NCI-H1694 (cell line): ENCODE measurements at places on chromosomes 3 and 15.

DNA sequence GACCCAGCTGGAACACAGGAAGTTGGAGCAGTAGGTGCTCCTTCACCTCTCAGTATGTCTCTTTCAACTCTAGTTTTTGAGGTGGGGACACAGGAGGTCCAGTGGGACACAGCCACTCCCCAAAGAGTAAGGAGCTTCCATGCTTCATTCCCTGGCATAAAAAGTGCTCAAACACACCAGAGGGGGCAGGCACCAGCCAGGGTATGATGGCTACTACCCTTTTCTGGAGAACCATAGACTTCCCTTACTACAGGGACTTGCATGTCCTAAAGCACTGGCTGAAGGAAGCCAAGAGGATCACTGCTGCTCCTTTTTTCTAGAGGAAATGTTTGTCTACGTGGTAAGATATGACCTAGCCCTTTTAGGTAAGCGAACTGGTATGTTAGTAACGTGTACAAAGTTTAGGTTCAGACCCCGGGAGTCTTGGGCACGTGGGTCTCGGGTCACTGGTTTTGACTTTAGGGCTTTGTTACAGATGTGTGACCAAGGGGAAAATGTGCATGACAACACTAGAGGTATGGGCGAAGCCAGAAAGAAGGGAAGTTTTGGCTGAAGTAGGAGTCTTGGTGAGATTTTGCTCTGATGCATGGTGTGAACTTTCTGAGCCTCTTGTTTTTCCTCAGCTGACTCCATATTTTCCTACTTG is 11.9 kb downstream of the IL17RB start:
- no peak for DNase-seq

GRCh38 chr3:35394905-35395304 is 244.4 kb upstream of the ARPP21 start:
- DNase-seq: no peak

DNA sequence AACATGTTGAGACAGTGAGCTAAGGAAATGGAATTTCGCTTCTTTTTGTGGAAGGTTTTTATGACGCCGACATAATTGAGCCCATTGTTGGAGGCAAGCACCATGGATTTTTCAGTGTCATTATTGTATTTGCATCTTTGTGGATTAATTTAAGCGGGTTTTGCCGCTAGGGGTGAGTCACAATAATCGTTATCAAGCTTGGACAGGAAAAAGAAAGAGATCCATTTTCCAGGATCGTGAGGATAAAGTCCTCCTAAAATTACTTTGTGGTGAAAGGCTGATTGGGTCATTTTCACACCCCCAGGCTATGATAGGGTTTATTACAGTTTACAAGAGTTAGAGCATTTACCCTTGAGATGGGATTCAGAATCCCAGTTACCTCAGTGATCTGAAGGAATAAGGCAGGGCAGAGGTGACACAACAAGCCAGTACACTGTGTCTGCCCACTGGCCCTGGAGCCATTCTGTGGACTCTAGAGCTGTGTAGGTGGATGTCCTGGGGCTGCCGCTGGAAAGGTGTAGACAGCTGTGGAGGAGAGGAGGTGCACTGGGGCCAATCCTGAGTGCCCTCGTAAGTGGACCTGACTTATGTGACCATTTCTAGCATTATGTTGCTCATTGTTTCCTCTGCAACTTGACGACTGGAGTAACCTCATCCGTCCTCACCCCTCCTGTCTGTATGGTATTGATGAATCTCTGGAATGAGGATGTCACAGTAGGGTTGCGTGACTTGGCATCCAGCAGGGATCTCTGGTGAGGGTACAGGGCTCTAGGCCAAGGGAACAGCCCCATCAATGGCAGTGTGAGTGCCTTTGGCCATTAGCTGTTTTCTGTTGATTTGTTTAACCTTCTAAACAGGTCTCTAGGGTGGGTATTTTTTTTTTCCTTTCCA is 370.1 kb downstream of the LRTM1 start:
- no peak for DNase-seq

- no peak for DNase-seq
These were observed 460 bp upstream of the ZMAT3 start for GRCh38 chr3:179072100-179072438.

DNA sequence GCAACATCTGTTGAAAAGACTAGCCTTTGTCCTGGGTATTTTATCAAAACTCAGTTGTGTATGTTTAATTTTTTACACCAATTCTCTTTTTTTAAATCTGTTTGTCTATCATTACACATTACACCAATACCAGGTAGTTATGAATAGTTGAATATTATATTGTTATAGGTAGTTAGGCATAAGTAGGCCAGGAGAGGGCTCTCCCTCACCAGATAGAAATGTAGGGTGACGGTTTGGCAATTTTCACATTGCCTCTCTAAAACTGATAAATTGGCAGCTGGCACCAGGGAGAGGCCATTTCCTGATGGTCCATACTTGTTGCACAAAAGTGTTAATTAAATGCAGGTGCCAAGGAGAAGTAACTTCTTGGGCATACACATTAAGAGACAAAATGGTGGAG is 483.1 kb upstream of the EPHA6 start:
- DNase-seq: no peak

- DNase-seq: no peak
These were observed 125.9 kb downstream of the ATP10A start for GRCh38 chr15:25737218-25737643.

DNA sequence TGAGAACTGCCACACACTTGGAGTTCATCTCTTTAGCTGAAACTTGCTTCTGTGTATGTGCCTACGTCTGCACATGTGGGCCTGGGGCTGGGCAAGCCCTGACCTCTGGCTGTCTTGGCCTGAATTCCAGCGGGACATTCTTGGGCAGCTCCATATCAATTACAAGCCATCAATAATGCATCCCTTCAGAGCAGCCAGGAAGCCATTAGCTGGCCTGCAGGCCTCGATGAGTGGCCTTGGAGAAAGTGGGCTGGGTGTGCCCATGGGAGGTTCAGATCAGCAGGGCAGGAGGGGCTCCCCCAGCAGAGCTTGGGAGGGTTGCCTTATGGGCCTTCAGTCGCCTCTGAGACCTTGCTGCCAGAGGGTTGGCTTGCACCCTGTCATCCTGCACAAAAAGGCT is 124.1 kb downstream of the ETFA start:
- DNase-seq: no peak

DNA sequence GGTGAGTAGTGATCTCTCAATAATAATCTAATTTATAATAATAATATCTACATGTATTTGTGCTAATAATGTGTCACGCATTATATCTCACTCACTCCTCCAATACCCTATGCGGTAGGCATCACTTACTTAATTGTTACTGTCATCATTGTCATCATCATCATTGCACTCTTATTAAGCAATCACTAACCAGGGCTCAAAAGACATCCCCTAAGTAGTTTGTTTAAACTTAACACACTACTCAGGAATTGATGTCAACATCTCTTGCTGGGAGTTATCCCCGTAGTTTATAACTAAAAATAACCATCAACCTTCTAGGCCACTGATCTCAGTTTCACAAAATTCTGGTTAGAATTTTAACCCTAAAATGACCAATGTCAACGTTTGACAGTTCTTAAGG is 56.8 kb upstream of the ICE2 start:
- no peak for DNase-seq

DNA sequence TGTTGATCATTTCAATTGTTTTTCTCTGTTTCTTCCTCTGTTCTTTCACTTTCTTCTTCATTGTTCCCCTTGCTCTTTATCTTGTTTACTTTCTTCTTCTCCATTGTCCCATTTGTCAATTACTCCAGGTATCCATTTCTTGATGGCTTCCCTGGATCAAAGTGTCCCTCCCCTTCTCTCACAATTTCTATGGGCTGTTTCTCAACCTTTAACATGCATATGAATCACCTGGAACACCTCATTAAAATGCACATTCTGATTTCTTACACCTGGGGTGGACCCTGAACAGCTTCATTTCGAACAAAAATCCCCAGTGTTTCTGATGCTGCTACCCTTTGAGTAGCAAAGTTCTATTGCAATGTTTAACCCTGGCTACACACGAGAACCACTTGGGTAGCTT is 454.8 kb downstream of the EPHA6 start:
- DNase-seq: no peak

GRCh38 chr3:14452740-14453710 is 50.6 kb downstream of the SLC6A6 start:
- peak; percentile 7 for DNase-seq

- no peak for DNase-seq
These were observed 75.7 kb downstream of the FAM43A start for GRCh38 chr3:194761384-194761783.

DNA sequence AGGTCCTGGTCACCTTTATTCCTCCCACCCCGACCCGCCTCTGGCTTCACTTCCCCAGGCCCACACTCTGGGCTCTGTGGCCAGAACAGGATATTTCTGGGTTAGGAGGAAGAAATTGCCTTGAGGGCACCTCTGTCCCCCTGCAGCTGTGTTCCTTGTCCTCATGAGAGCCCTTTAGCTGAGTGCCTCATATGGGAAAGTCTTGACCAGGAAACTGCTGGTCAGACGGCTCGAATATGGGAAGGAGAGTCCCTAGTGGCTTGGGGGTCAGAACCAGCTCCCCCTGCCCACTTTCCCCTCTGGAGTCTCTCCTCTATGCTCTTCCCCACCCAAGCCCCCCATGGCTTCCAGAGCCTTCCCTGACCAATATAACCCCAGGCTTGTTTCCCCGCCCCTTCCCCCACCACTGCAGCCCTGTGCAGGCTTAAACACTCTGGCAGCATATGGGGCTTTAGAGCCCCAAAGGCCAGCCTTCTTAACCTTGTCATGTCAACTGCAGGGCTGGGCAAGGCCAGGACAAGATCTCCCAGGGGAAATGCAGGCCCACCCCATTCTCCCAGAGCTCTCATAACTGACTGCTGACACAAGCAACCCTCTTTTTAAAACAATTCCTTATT is 36.4 kb downstream of the SEC22C start:
- no peak for DNase-seq

- no peak for DNase-seq
These were observed 4.2 kb downstream of the SCN10A start for GRCh38 chr3:38811822-38812221.

- DNase-seq: no peak
These were observed 12.0 kb downstream of the DNAJB11 start for GRCh38 chr3:186582541-186582940.

GRCh38 chr3:45798034-45798433 is 1.7 kb upstream of the SLC6A20 start:
- no peak for DNase-seq

- no peak for DNase-seq
These were observed 34.3 kb upstream of the APH1B start for GRCh38 chr15:63243101-63243500.

GRCh38 chr3:107990433-107990832 is 100.4 kb downstream of the CD47 start:
- DNase-seq: no peak

DNA sequence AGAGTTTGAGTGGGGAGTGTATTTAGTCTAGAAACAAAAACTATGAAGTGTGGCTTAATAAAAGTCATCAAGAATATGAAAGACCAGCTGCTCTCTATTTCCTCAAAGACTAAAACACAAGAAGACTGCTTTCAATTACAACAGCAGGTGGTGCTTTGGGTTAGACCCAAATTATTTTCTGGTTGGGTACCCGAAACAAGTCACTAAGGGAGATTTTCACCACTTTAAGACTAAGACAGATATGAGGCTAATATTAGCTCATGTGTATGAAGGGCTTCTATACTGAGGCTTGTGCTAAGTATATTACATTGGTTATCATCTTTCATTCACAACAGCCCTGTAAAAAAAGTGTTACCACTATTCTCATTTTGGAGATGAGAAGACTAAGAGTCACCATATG is 43.1 kb downstream of the COL8A1 start:
- DNase-seq: no peak

DNA sequence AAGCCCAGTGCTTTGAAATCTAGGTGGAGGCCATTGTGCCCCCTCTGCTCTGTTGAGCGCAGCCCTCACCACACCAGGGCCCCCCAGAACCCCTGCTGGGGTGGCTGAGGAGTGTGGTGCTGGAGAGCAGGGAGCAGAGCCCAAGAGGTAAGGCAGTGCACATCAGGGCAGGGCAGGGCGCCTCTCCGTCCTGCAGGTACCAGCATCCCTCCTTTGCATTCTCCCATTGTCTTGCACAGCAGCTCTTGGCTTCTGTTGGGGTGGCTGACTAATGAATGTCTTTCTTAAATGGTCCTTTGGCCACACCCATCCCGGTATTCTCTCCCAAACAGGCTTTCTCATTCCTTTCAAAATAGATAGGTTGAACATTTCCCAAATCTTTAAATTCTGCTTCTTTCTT is 41.4 kb upstream of the GABRG3 start:
- DNase-seq: no peak

DNA sequence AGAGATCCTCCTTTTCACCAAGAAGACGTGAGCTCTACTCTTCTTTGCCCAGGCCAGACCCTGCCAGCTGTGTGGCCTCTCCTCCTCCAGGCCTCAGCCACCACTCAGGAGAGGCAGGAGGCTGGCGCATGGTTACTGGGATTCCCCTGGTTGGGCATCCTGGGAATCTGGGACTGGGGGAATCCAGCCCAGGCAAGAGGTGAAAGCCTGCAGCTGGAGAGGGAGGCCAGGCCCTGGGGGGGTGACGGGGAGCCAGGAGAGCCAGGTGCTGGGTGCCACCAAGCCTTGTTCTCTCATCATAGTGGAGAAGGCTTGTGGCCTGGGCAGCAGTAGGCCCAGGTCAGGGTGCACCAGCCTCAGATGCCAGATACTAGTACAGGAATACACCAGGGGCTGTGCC is 6.2 kb downstream of the CCDC9B start:
- DNase-seq: no peak
